Mucosa of gallbladder (tissue), 1 donor: ENCODE measurements at places on chromosomes 4 and X. TPM values are rescaled to one million over a fixed set of nuclear protein-coding genes. Genes with fewer than 3 reads are reported as not detected.

GUF1 gene
- total RNA-seq, result 16.0 TPM

ANKRD37 gene
- total RNA-seq, result 16.4 TPM

CPZ gene
- total RNA-seq, result 6.3 TPM

RS1 gene
- total RNA-seq, result not detected

MAGEA2B gene
- total RNA-seq, result not detected

ADH1B gene
- 144 TPM for total RNA-seq

GPRASP3 gene
- total RNA-seq, result 10.6 TPM

ADH7 gene
- not detected for total RNA-seq

RPS6KA6 gene
- total RNA-seq, result 7.7 TPM

ELF4 gene
- total RNA-seq, result 12.5 TPM

PDGFRA gene
- 51.5 TPM for total RNA-seq

COL4A5 gene
- 98.8 TPM for total RNA-seq

CD38 gene
- 1.1 TPM for total RNA-seq

TMPRSS11A gene
- not detected for total RNA-seq

PCYT1B gene
- total RNA-seq, result 0.32 TPM

GLRA3 gene
- not detected for total RNA-seq
